HEK293T (cell line): ENCODE measurements at places on chromosomes 13 and 19.

DNA sequence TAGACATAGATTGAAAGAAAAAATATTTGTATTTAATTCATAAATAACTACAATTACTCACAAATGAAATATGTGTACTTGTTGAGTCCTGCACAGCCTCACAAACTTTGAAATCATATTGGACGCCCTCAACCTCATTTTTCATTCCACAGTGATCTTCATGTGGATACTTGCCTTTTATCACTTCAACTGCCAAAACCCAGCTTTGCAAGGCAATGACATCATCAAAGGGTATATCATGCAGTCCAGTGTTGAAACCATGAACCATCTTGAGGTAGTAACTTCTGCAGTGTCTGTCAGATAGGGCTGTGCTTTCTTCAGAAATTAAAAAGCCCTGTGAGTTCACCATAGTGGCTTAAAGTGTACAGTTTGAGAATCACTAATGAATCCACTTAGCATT is 82.2 kb downstream of the HS6ST3 start:
- no peak for DNase-seq

- no peak for DNase-seq
Measured at GRCh38 chr19:16566161-16566560, 6.1 kb downstream of the SLC35E1 start.

DNA sequence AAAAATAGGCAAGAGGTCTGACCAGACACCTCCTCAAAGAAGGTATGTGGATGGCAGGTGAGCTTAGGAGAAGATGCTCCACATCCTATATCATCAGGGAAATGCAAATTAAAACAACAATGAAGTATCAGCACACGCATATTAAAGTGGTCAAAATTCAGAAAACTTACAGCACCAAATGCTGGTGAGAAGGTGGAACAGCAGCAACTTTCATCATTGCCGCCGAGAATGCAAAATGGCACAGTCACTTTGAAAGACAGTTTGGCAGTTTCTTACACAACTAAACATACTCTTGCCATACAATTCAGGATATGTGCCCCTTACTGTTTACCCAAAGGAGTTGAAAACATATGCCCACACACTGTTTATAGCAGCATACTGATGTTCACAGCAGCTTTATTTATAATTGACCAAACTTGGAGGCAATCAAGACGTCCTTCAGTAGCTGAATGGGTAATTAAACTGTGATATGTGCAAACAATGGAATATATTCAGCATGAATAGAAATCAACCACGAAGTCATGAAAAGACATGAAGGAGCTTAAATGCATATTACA is 22.5 kb downstream of the OR10H4 start:
- DNase-seq: no peak

- DNase-seq: no peak
Measured at GRCh38 chr13:30664689-30665275, 47.1 kb downstream of the USPL1 start.

- DNase-seq: no peak
Measured at GRCh38 chr13:86038490-86038889, 239.3 kb upstream of the SLITRK6 start.

DNA sequence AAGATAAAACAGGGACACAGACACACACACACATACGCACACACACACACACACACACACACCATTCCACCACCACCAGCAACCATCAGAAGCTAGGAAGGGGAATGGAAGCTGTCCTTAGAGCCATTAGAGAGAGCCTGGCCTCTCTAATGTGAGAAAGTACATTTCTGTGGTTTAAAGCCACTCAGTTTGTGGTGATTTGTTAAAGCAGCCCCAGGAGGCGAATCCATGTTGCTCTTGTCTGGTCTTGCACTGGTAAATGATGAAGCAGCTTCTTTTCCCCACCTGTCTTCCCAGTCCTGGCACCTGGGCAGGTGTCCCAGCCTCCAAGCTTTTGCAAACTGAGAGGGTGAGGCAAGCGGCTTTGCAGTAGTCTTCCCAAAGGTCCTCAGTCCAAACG is 118.9 kb upstream of the KL start:
- DNase-seq: no peak

- no peak for DNase-seq
Measured at GRCh38 chr13:74336546-74336945, 202.3 kb upstream of the KLF12 start.

GRCh38 chr19:18685597-18686190 is 2.2 kb downstream of the CRTC1 start:
- no peak for DNase-seq

GRCh38 chr13:50401049-50401505 is 385.8 kb downstream of the KCNRG start:
- no peak for DNase-seq

DNA sequence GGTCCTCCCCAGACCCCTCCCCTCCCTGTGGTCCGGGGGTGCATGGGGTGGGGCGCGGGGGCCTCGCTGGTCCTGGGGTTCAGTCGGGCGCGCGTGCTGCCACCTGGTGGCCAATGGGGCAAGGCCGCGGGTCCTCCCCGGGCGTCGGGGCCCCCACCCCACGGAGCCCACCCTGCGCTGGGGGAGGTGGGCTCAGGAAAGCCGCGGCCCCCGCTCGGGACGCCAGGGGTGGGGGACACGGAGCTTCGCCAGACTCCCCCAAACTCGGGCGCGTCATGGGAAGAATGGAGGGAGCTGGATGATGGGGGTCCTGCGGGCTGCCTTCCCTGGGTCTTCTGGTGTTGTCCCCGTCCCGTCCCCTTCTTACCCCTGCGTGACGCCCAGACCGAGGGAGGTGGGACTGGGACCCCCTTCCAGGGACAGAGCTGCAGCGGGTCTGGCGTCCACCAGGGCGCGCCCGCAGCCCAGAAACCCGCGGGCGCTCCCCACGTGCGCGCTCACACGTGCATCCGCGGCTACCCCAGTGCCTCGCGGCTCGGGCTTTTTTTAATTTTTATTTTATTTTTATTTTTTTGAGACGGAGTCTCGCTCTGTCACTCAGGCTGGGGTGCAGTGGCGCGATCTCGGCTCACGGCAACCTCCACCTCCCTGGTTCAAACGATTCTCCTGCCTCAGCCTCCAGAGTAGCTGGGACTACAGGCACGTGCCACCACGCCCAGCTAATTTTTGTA is 19.8 kb upstream of the TCF3 start:
- peak; percentile 69 for DNase-seq

- DNase-seq: no peak
Measured at GRCh38 chr13:109136873-109137272, 507.5 kb downstream of the MYO16 start.
